Stimulated activated CD8-positive, alpha-beta memory T cell treated with anti-CD3 and anti-CD28 coated beads, Interleukin-12 subunit alpha, Interleukin-12 subunit beta, amount 100 ng/mL, for 4 hours (primary cell): ENCODE measurements at places on chromosomes 12 and 14.

DNA sequence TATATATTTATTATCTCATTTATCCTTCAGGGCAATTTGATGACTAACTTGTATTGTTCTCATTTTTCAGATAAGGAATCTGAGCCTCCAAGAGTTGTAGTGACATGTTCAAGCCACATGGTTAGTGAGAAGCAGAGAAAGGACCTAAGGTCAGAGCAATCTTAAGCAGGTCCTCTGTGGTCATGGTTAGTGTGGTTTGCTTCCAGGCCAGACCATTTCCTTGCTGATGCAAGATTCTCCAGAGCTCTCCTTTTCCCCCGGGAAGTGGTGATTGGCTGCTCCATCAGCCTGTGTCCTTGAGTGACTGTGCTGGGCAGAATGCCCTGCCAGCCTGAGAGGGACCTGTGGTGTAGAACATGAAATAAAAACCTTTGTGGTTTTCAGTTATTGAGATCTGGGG is 141.3 kb downstream of the KTN1 start:
- no peak for DNase-seq

- no peak for DNase-seq
Observed at GRCh38 chr14:65290830-65291229, 121.7 kb upstream of the FUT8 start.

DNA sequence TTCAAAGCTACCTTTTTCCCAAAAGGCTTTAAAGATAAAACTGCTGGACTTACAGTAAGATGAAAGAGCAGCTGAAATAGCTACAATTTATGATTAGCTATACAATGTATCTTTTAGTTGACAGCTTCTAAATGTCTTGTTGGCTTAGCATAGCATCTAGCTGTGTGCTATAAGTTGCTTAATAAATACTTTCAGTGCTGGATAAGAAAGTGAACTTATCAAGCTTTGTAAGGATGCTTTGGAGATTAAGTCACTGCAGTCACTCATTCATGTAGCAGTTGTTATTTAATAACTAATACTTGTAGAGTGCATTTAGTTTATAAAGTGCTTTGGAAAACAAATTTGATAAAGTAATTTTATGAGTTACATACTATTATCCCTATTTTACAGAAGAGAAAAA is 14.6 kb downstream of the CFAP54 start:
- no peak for DNase-seq

DNA sequence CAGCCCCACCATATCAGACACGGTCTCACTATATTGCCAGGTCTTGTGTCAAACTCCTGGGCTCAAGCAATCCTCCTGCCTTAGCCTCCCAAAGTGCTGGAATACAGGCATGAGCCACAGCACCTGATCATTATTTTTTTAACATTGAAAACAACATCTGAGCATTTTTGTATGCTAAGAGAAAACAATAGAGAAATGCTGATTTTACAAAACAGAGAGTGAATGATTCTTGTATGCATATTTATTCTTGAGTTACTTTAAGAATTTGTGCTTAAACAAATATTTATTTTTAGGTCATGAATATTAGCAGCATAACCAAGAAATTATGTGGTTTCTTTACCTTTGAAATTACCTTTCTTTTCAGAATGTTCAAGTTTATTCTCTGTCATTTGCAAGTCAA is 81.8 kb upstream of the KITLG start:
- no peak for DNase-seq

DNA sequence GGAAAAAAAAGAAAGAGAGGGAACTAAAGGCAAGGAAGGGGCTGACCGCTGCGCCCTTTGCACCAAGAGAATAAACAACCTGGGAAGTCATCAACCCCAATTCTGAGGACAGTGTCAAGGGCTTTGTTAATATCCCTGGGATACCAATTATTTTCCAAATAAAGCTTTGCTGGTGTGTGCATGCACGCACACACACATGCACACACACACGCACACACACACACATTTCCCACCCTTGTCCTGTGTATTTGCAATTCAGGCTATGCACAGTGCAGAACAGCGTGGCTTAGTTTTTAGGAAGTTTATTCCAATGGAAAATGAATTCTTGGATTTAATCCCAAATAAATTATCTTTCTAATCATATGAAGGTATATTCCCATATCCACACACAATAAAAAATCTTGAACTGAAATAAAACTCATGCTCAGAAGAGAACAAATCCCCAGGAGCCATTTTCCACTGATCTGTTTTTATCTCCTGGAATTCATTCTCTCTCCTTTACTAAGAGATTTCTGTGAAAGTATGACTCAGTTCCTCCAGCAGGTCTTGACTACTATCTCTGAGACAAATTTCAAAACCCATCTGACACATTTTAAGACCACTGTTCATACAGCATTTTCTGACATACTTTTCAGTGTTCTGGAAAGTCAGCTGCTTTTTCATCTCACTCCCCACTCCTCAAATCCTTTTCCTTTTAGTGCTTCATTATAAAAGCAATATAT is 334.4 kb upstream of the ATP2B1 start:
- no peak for DNase-seq

GRCh38 chr14:22553445-22553844 is 35.6 kb downstream of the DAD1 start:
- DNase-seq: no peak

DNA sequence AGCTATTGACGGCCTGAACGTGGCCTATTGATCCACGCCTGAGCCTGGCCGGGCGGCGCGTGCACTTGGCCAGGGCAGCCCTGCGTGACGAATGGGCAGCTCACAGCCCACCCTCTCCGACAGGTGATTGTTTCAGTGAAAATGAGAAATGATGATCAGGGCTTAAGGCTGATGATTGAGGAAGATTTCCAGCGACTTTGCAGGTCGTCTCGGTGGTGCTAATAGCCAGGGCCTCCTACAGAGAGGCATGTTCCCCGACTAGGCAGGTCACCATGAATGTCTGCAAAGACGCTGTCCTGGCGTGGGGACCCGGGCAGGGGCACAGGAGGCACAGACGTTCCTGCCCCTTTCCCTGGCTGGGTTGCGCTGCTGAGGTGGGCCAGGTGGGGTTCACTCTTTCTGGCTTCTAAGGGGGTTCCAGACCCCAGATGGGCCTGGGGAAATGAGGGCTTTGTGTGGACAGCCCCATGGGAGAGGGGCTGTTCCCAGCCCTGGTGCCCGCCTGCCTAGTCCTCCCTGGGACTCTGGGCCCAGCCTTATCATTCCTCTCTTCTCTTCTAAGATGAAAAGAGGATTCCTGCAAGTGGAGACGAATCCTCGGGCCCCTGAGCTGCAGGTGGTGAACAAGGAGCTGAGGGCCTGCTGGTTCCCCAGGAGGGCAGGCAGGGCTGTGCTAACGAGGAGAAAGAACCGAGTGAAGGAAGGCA is 157.4 kb downstream of the KIF26A start:
- no peak for DNase-seq

DNA sequence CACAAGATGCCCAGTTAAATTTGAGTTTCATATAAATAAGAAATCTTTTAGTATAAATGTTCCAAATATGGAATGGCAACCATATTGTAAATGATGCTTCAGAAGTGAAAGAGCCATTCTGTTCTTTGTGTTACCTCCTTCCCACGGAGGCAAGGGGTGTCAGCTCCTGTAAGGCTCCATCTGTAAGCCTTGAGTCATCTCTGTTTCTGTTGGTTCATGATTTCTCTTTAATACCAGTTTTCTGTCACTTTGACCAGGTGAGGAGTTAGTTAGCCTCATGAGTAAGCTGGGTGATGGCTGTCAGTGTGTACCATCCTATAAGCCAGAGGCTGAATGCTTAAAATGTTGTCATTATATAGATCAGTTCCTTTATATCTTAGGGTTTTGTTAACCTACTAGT is 61.9 kb downstream of the TMEM30B start:
- DNase-seq: no peak

GRCh38 chr14:42545636-42546035 is 939.0 kb downstream of the LRFN5 start:
- DNase-seq: no peak

DNA sequence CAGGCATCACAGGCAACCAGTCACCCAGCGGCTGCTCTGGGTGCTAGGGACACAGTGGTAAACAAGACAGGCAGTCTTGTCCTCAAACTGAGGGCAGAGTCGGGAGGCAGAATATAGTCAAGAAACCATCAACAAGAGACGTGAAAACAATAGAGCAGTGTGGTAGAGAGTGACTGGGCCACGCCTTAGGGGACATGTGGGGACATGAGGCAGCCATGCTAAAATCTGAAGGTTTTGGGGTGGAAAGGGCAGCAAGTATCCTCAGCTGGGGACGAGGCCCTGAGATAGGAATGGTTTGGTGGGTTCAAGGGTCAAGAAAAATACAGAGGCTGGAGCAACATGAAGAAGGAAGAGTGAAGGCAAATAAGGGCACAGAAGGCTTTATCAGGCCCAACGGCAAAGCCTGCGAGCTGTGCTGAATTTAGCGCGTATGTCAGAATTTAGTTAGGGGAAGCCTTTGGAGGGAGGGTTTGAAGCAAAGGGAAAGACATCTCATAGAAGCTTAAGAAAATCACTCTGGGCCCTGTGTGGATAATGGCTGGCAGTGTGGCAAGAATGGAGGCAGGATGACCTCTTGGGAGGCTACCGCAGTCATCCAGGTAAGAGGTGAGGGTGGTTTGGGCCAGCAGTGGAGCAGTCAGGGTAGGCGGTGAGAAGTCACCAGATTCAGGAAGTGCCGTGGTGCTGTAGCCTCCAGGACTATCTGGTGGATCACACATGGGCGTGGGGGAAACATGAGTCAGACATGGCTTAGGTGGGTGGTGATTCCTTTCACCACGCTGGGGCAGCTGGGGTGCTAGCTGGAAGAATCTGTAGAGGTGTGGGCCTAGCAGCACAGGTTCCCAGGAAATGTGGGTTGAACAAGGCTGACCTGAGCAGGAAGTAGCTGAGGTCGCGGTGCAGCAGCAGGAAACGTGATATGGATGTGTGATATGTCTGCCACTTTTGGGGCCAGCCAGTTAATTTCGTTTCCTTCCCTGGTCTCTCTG is 3.0 kb downstream of the EVL start:
- peak; percentile 83 for DNase-seq

GRCh38 chr14:72333357-72333756 is 401.1 kb downstream of the RGS6 start:
- no peak for DNase-seq

DNA sequence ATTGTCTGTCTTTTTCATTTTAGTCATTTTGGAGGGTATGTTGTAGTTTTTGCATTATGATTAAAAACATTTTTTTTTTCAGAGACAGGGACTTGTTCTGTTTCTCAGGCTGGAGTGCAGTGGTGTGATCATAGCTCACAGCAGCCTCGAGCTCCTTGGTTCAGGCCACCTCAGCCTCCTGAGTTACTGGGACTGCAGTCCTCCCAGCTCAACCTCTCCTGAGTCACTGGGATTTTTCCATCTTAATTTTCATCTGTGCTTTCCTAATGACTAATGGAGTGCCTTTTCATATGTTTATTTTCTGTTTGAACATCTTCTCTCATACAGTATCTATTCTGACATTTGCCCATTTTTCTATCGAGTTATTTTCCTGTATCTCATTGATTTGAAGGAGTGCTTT is 52.6 kb downstream of the DYRK2 start:
- DNase-seq: no peak
